ENCODE measurements at places on chromosomes 6 and 20.

GRCh38 chr6:163630572-163630971 lies 216.1 kb downstream of the QKI start:
- no peak for DNase-seq

DNA sequence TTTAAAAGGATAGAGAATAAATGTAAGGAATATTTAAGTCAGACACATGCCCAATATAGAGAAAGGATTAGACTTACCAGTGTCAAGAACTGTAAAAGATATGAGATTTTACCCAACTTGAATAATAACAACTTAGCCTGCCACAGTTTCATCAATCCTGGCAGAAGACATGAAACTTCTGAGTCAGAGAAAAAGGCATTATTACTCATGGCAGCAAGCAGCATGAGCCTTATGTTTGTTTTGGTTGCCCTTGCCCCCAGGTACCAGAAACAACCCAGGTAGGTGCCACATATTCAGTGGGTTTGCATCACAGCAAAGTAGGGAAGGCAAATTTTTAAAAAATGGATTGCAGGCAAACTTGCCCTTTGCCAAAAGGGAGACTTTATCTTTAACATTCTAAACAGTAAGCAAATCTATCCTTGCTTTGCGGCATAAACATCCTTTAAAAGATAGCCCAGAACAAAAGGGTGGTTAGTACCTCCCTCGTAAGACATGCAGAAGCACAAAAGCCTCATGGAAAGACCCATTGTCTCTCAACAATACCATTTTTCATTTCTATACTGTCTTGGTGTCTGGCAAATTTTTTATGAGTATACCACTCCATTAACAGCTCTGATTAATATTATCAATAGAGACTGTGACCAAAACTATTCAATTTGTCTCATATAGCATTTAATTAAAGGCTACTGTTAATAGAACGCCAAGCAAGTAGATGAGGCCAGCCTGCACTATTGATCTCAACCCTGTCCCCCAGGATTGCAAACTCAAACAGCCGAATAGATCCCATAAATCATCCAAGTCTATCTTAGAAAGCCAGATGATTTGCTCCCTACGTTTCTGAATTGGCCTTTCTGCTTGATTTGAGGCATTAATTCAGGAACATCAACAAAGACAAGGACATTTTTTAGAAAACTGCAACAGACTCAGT lies 185.1 kb downstream of the COL19A1 start:
- no peak for DNase-seq

GRCh38 chr6:87731818-87732661 lies 30.0 kb upstream of the AKIRIN2 start:
- no peak for DNase-seq

DNA sequence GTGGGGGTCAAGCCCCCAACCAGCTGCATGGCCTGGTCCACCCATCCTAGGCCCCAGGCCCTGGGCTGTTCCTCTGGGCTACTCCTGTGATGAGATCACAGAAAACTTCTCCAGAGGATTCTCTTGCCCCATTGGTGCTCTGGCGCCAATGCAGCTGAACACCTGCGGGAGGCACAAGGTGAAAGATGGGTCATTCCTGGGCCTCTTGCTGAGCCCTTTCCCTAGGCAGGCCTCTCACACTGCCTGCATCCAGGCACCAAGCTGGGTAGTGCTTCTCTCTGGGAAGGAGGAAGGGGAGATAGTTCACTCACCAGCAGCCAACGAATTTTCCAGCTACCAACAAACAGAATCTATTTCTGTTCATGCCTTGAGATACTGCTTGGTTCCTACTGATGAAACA lies 142.1 kb downstream of the PXDC1 start:
- DNase-seq, result no peak

- DNase-seq, result peak; percentile 67
Measured at GRCh38 chr6:125791151-125791819, 525 bp downstream of the NCOA7 start.

Measured in NCI-H526 (cell line).